ENCODE measurements at places on chromosomes 3 and 15.

- no peak for DNase-seq
Observed at GRCh38 chr3:100602506-100603444, 6.6 kb upstream of the ADGRG7 start.

DNA sequence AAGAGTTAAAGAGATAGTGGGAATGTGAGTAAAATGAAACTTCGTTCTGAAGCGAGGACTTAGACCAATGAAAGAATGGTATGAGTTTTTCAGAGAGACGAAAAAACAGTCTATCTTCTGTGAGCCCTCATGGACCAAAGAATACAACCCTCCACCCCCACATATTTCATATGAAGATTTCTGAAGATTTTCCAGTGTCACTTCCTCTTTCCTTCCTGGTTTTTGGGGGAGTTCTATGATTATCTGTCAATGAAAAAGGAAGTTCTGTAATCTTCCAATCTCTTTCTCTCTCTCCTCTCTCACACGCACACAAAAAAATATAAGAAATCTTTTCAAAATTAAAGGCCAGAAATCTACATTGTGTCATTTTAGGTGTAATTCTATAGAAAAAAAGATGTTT, 27.7 kb downstream of the CMSS1 start:
- DNase-seq: no peak

DNA sequence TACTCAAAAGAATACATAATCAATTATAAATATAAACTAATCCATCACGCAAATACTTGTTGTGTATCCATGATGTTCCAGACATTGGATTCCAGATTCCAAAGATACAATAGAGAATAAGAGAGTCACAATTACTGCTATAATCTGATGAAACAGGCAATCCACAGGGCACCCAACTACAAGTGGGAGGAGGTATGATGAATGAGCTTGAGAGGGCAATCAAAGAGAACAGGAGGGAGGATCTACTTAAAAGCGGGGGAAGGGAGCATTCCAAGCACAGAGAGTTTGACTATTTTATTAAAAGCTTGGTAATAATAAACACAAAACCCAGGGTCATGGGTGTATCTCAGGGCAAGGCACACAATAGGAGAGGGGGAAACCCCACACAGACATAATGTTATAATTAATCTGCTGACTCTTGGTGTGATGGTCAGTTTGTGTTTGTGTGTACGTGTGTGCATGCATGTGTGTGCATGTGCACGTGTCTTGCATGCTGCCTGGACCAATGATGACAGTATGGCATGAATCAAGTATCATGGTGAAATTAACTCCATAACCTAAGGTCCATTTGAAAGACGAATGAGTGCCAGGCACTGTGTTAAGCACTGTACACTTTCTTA, 325.4 kb upstream of the WNT5A start:
- DNase-seq: no peak

- DNase-seq: peak; percentile 50
Observed at GRCh38 chr15:68384451-68385239, 47.3 kb downstream of the ITGA11 start.

GRCh38 chr15:85463276-85463892, 83.0 kb downstream of the AKAP13 start:
- DNase-seq: no peak

DNA sequence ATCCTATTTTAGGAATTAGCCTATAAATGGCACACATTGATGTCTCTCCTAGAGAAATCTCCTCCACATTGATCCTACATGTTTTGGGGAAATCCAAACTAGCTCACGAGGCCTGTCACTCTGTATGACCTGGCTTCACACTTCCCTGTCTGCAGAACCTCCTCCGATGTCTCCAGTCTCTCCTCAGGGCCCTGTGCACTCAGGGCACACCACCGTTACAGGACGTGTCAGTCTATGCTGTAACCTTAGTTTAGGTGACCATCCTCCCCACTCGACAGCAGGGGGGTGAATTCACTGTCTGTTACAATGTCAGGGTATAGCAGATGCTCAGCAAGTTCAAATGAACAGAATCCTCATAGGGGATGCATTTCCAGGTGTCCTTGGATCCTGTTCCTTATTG, 249.1 kb downstream of the OCA2 start:
- DNase-seq: no peak

GRCh38 chr15:39624806-39625205, 43.9 kb downstream of the THBS1 start:
- peak; percentile 42 for DNase-seq

DNA sequence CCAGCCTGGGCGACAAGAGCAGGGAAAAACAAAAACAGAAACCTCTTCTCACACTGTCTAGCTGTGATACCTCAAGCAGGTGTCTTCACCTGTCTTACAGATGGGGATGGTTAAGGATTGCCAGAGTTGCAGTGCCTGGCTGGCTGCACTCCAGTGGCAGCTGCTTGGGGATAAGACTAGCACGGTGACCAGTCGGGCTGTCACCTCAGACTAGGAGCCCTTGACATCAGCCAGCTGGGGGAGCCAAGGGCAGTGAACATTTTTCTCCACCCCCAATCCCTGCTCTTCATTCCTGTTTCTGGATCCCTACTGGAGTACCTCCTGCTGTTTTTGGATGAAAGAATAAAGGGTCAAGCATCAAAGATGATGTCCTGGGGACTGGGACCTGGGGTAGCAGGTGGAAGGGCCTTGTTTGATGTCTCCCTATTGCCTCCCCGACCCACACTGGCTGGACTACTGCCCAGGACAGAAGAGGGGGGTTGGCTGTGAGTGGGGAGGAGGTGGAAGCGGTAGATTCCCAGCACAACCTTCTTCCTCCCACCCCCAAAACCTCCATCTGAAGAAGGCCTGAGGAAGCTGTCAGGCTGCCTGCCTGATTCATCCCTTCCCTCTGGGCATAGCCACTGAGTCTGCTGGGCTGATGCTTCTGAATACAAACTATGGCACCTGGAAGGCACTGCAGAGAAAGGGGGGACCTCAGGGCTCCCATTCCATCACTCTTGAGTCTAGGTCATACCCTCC, 7.0 kb upstream of the CPNE9 start:
- no peak for DNase-seq

- no peak for DNase-seq
Observed at GRCh38 chr15:44781128-44781810, 44.9 kb downstream of the TRIM69 start.

DNA sequence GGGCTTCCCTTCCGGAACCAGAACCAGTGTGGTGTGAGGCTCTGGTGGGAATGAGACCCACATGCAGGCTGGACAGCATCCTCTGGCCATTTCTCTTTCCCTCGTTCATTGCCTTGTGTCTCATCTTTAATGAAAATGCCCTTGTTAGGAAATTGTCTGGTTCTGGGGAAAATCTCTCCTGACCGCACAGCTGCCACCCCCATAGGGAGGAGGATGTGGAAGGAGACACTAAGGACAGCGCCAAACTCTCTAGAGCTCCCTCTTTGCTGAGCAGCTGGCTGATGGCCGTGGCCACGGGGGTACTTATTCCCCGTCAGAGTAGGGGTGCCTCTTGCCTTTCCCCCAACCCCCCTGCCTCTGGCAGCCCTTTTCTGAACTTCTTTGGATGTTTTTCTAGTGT, 297.6 kb upstream of the C2CD4B start:
- DNase-seq: no peak

DNA sequence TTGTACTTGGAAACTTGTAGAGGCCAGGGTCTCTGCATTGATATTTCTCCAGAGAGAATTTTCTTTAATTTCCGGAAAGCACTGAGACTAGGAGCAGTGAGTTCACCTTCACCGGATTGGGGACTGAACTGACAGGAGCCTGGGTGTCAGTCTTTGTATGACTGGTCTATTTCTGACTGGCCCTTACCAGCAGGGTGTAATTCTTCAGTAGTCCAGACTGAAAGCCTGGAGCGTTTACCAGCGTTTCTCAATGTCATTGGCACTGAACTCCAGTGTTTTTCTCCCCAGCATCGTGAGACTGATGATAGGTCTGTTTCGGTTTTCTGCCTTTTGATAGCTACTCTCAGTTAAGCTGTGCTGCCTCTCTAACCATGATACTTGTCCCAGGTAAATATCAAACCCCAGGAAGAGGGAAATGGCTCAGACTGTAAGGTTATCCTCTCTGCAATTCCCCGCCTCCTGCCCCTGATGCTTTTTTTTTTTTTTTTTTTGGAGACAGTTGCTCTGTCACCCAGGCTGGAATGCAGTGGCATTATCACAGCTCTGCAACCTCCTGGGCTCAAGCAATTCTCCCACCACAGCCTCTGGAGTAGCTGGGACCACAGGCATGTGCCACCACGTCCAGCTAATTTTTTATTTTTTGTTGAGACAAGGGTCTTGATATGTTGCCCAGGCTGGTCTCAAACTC, 103.6 kb downstream of the CACNA2D3 start:
- no peak for DNase-seq

DNA sequence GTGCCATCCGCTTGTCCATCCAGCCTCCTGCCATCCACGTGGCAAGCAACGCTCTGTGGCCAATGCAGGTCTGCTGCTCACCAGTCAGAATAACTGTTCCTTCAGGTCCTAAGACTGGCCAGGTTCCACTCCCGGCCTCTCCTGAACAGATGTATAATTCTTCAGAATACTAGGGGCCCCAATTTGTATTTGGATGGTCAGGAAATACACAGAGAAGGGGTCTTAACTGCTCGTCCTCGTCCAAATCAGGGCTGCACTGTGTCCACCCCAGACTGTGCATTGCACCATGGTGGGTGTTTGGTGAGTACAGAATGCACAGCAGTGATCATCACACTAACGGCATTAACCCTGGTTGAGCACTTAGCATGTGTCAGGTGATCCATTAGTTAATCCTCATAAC, 46.0 kb downstream of the MINAR1 start:
- DNase-seq: no peak

DNA sequence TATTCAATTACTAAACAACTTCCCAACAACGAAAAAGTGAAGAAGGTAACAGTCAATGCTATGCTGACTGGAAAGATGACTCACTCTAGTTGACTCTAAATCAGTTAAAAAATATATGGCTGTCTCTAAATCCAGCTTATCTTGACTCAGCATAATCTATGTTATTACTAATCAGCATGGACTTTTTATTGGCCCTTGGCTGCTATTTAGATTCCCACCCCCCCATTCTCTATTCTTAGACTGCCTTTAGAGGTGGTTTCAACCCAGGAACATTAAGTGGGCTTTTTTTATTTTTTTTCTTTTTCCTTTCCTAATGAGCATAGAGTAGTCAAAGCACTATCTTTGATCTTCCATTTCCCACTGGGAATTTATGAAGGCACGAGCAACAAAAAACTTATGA, 1.9 kb downstream of the PCOLCE2 start:
- DNase-seq: peak; percentile 25

- no peak for DNase-seq
Observed at GRCh38 chr3:4440951-4441350, 26.1 kb downstream of the SUMF1 start.

GRCh38 chr15:81363276-81363675, 10.7 kb downstream of the TMC3 start:
- DNase-seq: no peak

- no peak for DNase-seq
Observed at GRCh38 chr3:54366839-54367238, 244.5 kb downstream of the CACNA2D3 start.

DNA sequence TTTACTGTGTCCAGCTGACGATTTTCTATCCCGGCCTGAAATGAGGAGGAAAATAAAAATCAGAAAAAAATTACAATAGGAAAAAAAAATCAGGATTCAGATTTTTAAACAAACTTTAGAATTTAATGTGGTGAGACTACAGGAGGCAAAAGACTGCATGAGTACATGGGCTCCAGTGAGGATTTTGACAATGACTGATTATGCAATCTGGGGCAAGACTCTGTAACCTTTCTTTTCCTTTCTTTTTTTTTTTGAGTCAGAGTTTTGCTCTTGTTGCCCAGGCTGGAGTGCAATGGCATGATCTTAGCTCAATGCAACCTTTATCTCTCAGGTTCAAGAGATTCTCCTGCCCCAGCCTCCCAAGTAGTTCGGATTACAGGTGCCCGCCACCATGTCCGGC, 29.9 kb downstream of the SPG11 start:
- no peak for DNase-seq

DNA sequence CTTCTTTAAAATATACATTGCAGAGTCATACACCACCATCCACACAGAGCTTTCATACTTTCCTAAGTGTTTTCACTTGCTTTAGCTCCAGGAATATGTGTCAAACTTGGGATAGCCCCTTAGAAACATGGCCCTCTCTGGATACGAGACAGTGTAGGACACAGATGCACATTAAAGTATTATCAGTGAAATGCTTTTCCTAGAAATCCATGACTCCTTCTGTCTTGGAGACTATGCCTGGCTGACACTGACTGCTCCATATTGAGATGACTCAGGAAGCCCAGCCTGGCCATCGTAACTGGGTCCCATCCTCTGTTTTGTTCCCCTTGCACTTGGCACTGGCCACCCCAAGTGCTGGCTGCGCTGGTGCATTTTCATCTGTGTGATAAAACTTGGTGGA, 204.8 kb downstream of the PDZRN3 start:
- no peak for DNase-seq

GRCh38 chr3:64319391-64319790, 94.1 kb upstream of the PRICKLE2 start:
- DNase-seq: no peak

- no peak for DNase-seq
Observed at GRCh38 chr3:127990461-127990860, 61.8 kb upstream of the SEC61A1 start.

DNA sequence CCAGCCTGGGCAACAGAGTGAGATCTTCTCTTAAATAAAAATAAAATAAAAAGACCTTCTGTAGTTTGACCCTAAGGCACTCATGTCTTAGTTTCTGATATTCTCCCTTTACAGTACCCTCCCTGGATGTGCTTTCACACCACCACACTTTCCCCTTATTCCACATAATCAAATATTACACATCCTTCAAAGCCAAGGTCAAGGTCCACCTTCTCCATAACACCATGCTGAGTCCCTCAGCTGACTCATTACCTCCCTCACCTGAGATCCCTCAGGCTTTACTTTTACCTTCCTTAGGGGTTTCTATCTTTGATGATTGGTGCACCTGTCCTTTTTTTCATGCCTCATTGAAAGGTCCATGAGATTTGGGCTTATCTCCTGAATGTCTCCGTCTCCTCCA, 25.5 kb upstream of the MNS1 start:
- DNase-seq: no peak

DNA sequence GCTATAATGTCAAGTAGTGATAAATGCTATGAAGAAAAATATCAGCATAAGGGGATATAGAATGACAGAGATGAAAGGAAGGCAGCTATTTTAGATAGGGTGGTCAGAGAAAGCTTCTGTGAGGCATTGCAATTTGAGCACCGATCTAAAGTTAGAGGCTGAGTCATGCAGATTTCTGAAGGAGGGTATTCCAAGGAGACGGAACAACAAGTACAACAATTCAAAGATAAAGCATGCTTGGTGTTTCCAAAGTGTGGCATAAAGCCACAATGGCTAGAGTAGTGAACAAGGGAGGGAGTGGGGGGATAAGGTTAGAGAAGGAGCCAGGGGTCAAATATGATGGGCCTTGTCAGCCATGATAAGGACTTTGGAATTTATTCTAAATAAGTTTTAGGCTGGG, 71.9 kb downstream of the PFN2 start:
- DNase-seq: no peak

GRCh38 chr3:41301548-41301947, 102.2 kb downstream of the CTNNB1 start:
- no peak for DNase-seq

GRCh38 chr3:6250167-6250566, 610.7 kb upstream of the GRM7 start:
- no peak for DNase-seq

Measured in H54 (cell line).